ENCODE measurements at places on chromosomes 4 and X. TPM values are rescaled to one million over a fixed set of nuclear protein-coding genes. Genes with fewer than 3 reads are reported as not detected.

Gene CXCL5
- not detected for total RNA-seq

Gene CSAG1
- not detected for total RNA-seq

- H3K4me1 ChIP-seq: peaks cover 7% of the 10 kb centered on the region
- no peaks in the 10 kb centered on the region for H3K27me3 ChIP-seq
- no peak overlapping the region for H3K4me3 ChIP-seq
- H3K36me3 ChIP-seq: no peaks in the 10 kb centered on the region
These were observed 18.4 kb upstream of the FNIP2 start for GRCh38 chr4:158750379-158750778.

DNA sequence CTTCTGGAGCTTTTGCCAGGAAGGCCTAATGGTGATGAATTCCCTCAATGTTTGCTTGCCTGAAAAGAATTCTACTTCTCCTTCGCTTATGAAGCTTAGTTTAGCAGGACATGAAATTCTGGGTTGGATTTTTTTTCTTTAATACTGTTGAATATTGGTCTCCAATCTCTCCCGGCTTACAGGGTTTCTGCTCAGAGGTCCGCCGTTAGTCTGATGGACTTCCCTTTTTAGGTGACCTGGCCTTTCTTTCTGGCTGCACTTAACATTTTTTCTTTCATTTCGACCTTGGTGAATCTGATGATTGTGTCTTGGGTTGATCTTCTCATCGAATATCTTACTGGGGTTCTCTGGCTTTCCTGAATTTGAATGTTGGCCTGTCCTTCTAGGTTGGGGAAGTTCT is 17.2 kb upstream of the TMPRSS11A start:
- no peak for DNase-seq
- H3K36me3 ChIP-seq: no peaks in the 10 kb centered on the region
- H3K4me1 ChIP-seq: no peaks in the 10 kb centered on the region
- H3K27ac ChIP-seq: no peak overlapping the region
- H3K4me3 ChIP-seq: no peak overlapping the region

Gene CCDC110
- 2.9 TPM for total RNA-seq

DNA sequence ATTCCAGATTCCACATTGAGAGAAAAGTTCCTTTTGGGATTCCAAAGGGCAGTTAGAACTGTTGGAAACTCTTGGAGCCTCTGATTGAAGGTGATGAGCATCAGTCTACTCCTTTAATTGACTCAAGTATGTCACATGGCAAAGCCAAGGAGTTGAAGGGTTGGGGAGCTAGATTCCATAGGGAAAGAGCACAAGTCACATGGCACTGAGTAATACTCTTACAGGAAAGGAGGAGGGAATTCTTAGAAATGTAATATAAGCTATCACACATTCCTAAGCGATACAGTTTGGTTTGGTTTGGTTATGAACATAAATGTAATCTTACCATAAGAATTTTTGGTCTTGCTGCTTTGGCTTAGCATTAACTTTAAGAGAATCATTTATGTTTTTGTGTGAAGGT is 15.7 kb downstream of the SPCS3 start:
- no peaks in the 10 kb centered on the region for H3K4me1 ChIP-seq
- H3K27me3 ChIP-seq: no peaks in the 10 kb centered on the region
- no peak overlapping the region for H3K27ac ChIP-seq
- H3K36me3 ChIP-seq: peaks cover 13% of the 10 kb centered on the region
- H3K4me3 ChIP-seq: no peak overlapping the region

DNA sequence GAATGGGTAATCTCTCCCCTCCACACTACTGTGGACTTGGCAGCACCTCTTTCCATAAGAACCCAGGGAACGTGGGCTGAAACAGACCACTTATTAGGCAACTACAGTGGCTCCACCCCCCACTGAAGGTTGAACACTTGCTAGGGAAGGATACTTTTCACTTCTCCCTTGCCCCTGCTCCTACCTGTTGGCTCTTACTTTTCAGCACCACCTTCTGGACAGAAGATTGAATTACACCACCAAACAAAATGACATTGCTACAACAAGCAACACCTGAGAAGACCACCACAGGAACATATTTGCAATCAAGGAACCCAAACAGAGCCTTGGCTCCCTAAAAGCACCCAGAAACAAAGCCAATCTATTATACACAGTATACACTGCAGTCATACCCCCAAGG is 132.1 kb upstream of the CXCL13 start:
- H3K36me3 ChIP-seq: no peaks in the 10 kb centered on the region
- H3K27ac ChIP-seq: no peak overlapping the region
- H3K4me3 ChIP-seq: no peak overlapping the region

DNA sequence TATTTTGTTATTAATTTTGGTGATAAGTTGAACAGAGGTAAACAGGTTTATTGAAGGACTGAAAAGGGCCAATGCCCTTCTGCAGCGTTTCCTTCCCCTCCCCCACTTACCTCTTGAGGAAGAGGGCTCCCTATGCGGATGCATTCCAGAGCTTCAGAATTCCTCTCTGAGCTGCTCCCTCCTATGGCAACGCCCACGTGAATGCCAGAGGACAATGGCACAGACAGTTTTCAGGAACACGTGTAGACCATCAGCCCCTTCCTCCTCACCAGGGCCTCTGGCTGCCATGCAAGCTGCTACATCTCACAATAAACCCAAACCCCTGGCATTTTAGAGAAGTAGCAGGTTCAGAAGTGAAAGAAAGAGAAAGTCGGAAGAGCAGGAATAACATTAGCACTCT is 127.9 kb downstream of the CHRDL1 start:
- no peak overlapping the region for H3K4me3 ChIP-seq
- H3K27ac ChIP-seq: no peak overlapping the region
- DNase-seq: no peak
- H3K36me3 ChIP-seq: no peaks in the 10 kb centered on the region
- H3K4me1 ChIP-seq: no peaks in the 10 kb centered on the region
- no peaks in the 10 kb centered on the region for H3K27me3 ChIP-seq

DNA sequence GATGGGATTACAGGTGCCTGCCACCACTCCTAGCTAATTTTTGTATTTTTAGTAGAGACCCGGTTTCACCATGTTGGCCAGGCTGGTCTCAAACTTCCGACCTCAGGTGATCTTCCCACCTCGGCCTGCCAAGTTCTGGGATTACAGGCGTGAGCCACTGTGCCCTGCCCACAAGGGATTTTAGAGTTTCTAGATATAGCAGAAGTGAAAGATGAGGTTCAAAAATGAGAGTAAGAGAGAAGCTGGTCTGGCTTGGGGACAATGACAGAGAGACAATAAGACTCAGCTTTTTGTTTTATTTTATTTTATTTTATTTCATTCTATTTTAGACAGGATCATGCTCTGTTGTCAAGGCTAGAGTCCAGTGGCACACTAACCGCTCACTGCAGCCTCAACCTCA is 30.6 kb downstream of the TRIM61 start:
- peaks cover 25% of the 10 kb centered on the region for H3K27me3 ChIP-seq
- H3K27ac ChIP-seq: no peak overlapping the region
- no peak overlapping the region for H3K4me3 ChIP-seq
- no peaks in the 10 kb centered on the region for H3K4me1 ChIP-seq
- no peak for DNase-seq
- no peaks in the 10 kb centered on the region for H3K36me3 ChIP-seq

Gene ARMCX1
- 35.3 TPM for total RNA-seq

GRCh38 chrX:123876844-123877243 is 17.0 kb downstream of the XIAP start:
- no peak overlapping the region for H3K4me3 ChIP-seq
- peaks cover 24% of the 10 kb centered on the region for H3K4me1 ChIP-seq
- H3K27ac ChIP-seq: no peak overlapping the region
- no peaks in the 10 kb centered on the region for H3K36me3 ChIP-seq
- no peaks in the 10 kb centered on the region for H3K27me3 ChIP-seq

GRCh38 chrX:109840585-109840984 is 107.5 kb upstream of the ACSL4 start:
- no peaks in the 10 kb centered on the region for H3K4me1 ChIP-seq
- H3K27me3 ChIP-seq: no peaks in the 10 kb centered on the region
- no peak for DNase-seq
- H3K36me3 ChIP-seq: no peaks in the 10 kb centered on the region
- peak overlapping the region; percentile 19 for H3K27ac ChIP-seq
- H3K4me3 ChIP-seq: no peak overlapping the region

DNA sequence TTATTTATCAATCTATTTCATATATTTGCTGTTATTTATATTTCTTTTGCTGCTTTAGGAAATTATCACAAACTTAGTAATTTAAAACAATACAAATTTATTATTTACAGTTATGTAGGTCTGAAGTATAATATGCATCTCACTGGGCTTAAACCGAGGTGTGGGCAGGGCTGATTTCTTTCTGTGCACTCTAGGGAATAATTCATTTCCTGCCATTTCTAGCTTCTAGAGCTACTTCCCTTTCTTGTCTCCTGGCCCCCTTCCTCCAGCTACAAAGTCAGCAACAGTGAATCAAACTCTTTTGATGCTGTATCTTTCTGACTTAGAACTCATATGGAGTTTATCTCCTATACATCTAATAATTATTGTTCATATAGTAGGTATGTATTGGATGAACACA is 303.5 kb upstream of the ARSJ start:
- H3K36me3 ChIP-seq: no peaks in the 10 kb centered on the region
- H3K27ac ChIP-seq: no peak overlapping the region
- H3K4me3 ChIP-seq: no peak overlapping the region

Gene AKAP14
- total RNA-seq: not detected

DNA sequence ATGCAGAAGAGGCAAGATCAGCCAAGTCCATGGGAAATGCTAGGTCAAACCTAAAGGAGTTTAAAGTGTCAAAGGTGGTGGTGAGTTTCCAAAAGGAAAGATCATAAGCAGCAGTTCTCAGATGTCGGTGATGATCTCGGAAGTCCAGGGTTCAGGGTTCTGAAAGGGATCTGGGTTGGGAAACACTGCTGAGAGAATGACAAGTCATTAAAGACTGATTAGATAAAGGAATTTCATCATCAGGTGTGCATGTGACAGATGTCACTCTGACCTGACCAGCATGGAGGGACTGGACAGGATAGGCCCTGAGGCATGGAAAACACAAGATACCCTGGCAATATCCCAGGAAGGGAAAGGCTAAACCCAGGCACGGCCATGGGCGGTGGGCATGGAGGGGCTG is 195.7 kb upstream of the TBL1X start:
- no peak for DNase-seq
- H3K4me3 ChIP-seq: no peak overlapping the region
- H3K36me3 ChIP-seq: no peaks in the 10 kb centered on the region
- H3K4me1 ChIP-seq: no peaks in the 10 kb centered on the region

GRCh38 chr4:15253349-15253748 is 174.5 kb upstream of the C1QTNF7 start:
- no peaks in the 10 kb centered on the region for H3K27me3 ChIP-seq
- no peak for DNase-seq
- H3K4me3 ChIP-seq: no peak overlapping the region
- H3K4me1 ChIP-seq: no peaks in the 10 kb centered on the region

DNA sequence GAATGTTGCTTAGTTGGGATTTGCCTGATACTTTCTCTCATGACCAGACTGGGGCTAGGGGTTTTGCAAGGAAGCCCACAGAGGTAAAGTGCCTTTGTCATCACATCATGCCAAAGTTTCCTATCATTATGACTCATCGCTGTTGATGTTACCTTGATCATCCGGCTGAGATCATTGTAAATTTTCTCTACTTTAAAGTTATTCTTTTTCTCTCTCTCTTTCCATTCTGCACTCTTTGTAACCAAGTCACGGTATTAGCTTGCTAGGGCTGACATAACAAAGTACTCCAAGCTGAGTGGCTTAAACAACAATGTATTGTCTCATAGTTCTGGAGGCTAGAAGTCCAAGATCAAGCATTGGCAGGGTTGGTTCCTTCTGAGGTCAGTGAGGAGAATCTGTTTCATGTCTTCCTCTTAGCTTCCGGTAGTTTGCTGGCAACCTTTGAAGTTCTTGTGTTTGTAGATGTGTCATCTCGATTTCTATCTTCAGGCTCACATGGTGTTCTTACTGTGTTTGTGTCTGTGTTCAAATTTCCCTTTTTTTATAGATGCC is 113.0 kb downstream of the DTHD1 start:
- no peak overlapping the region for H3K27ac ChIP-seq
- DNase-seq: no peak
- no peak overlapping the region for H3K4me3 ChIP-seq
- H3K36me3 ChIP-seq: no peaks in the 10 kb centered on the region

Gene ZFYVE28
- 13.4 TPM for total RNA-seq

Data from esophagus muscularis mucosa (tissue), 4 donors.